RPMI7951 (cell line): ENCODE measurements at places on chromosomes 1 and 21.

- peak; percentile 41 for DNase-seq
These were observed 14.1 kb downstream of the TMEM53 start for GRCh38 chr1:44660176-44660575.

- DNase-seq: no peak
These were observed 31.3 kb downstream of the MAN1C1 start for GRCh38 chr1:25647863-25648262.

GRCh38 chr1:58324558-58324957 is 222.0 kb downstream of the OMA1 start:
- no peak for DNase-seq

DNA sequence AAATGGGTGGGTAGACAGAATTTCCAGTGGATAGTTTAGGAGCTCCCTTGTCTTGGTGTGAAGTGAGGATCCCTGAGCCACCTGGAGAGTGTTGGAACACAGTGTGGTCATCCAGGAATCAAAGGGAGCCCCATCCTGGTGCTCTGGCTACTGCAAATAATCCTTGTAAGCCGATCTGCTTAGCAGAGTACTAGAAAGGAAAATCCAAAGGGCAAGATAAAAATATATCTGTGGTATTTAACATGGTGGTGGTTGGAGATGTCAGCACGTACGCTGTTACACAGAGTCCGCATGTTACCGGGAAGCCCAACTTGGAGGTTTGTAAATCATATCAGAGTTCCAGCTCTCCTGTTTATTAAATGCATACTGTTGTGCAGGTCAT is 39.0 kb downstream of the VANGL1 start:
- no peak for DNase-seq

DNA sequence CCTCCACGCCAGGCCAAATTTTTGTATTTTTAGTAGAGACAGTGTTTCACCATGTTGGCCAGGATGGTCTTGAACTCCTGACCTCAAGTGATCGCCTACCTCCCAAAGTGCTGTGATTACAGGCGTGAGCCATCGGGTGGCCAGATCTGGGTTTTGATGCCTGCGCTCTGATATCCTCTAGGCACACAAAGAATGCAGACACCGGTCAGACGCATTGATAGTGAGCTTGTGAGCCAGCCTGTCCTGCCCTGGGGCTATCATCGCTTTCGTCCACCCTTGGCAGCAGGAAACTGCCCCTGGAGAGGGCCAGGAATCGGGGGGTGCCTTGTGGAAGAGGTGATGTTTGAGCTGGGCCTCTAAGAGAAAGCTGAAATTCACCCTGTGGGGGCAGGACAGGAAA is 4.0 kb downstream of the FBLIM1 start:
- DNase-seq: peak; percentile 53
